ENCODE measurements at places on chromosomes 6 and 20.

GRCh38 chr20:61287583-61288275 is 35.7 kb downstream of the CDH4 start:
- no peak for DNase-seq

GRCh38 chr20:19942611-19943010 is 74.6 kb upstream of the NAA20 start:
- no peak for DNase-seq

DNA sequence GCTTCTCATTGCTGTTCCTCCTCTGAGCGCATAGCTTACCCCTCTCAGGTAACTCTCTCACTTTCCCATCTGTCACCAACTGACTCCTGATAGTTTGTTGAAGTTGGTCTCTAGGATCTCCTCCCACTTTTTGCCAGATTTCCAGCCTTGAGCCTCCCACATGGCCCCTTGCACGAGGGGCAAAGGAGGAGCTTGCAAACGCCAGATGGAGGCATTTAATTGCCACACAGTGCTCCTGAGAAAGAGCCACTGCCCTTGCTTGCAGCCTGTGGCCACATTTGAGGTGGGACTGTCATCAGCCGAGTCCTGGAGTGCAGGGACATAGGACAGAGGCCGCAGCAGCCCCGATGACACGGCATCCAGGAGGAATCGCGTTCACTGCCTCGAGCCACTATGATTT is 348.7 kb downstream of the SMOC2 start:
- no peak for DNase-seq

- no peak for DNase-seq
Measured at GRCh38 chr6:166334878-166335277, 7.5 kb downstream of the SFT2D1 start.

DNA sequence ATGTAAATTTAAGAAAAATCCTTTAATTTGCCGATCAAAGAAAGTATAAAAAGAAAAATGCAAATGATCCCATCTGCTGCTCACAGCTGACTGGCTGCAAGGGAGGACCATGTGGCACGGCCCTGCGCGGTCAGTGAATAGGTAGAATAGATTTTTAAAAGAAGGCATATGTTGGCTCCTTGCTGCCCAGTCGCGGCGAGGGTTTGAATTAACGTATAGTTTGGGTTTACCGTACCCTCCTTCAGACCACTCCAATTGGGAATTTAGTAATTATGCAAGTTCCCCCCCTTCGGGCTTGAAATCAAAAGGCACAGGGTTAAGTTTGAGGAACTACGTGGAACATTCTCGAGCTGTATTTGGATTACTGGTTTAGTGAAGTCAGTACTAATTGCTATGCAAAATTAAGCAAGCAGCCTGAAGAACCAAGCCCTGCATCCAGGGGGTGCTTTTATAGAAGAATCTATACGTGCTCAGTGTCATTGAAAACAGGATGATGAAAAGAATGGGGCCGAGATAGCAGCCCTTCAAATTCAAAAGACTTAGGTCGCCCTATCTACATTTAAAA is 1.1 kb upstream of the BEND3 start:
- DNase-seq: no peak

DNA sequence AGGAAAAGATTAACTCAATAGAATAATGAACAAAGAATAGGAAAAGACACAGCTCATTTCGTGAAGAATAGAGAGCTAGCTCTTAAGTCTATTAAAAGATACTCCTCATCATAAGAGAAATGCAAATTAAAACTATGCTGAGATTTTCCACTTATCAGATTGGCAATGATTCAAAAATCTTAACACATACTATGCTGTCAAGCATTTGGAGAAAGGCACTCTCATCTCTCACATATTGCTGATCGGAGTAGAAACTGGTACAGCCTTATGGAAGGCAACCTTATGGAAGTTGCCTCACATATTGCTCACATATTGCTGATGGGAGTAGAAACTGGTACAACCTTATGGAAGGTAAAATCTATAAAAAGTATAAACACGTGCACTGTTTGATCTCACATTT is 21.4 kb upstream of the PLAGL1 start:
- DNase-seq: no peak

DNA sequence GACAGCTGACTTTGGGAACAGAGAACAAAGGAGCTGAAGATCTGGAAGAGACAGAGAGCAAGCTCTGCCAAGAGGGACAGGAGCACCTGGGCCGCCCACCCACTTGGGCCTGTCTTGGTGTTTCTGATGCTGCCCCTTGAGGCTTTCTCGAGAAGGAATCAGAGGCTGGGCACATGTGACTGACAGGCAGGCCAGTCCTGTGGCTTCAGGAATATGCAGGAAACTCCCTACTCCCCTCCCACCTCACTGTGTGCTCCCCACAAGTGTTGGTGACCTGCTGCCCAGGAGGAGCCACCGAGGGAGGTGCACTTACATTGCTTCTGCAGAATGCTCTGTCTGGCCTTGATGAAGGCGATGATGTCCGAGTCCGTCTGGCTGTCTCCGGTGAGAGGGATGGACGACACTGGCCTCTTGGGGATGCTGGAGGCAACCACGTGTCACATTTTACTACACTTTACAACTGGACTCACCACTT is 20.9 kb upstream of the KCNK16 start:
- DNase-seq: no peak

DNA sequence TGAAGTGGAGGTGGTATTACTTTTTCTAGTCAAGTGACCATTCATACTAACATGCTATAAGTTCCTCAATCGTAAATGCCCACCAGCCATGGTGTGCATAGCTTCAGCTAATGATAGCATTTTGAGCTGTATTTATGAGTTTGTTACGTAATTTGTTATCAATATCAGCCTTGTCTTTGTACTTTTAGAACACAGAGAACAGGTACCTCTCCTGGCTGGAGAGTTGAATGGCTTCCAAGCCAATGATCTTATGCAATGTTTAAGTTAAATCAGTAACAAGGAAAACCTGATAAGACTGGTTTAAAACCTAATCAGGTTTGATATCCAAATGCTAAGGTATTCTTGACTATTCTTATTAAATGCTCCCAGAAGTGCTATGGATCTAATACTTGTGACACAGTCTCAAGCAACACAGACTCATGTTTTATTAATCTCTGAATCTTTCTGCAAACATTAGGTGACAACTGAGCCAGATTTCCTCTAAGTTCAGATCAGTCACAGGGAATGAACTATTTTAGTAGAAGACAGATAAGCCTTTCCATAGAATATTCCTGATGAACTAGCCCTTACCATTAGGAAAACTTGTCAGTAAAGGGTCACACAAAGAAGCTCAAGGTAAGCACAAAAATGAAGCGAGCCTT is 154.8 kb downstream of the PTPRK start:
- DNase-seq: no peak

DNA sequence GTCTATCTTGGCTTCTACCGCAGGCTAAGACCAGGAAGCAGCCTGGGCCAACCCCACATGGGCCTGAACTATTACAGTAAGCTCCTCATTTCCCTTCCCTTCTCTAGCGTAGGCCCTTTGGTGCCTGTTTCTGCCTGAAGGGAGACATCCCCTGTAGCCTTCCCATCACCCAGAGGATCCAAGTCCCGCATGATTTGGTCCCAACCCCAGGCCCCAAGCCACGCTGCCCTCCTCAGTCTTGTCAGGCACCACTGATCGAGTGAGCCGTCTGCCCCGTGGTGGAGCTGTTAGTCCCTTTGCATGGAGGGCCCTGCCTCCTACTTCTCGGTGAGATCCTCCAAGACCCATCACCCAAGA is 46.4 kb downstream of the EBF4 start:
- no peak for DNase-seq

- DNase-seq: no peak
Measured at GRCh38 chr6:149327638-149328037, 10.1 kb downstream of the TAB2 start.

- DNase-seq: no peak
Measured at GRCh38 chr6:109944448-109944847, 33.7 kb upstream of the GPR6 start.

DNA sequence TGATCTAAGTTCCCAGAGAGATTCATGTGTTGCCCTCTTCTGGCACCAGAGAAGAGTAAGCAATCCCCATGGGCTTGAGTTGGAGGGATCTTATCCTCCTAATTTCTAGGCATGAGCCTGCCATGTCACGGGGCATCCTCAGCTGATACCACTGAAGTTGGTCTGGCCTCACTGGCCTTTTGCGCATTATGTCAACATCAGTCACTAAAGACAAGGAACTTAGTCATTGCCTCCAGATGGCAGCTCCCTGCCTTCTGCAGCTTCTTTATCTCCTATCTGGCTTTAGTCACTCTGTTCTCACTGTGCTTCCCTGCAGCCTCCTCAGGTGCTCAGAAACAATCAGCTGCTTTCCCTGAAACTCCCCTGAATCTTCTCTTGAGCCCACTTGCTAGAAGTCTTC is 312.2 kb downstream of the ADGRG6 start:
- no peak for DNase-seq

DNA sequence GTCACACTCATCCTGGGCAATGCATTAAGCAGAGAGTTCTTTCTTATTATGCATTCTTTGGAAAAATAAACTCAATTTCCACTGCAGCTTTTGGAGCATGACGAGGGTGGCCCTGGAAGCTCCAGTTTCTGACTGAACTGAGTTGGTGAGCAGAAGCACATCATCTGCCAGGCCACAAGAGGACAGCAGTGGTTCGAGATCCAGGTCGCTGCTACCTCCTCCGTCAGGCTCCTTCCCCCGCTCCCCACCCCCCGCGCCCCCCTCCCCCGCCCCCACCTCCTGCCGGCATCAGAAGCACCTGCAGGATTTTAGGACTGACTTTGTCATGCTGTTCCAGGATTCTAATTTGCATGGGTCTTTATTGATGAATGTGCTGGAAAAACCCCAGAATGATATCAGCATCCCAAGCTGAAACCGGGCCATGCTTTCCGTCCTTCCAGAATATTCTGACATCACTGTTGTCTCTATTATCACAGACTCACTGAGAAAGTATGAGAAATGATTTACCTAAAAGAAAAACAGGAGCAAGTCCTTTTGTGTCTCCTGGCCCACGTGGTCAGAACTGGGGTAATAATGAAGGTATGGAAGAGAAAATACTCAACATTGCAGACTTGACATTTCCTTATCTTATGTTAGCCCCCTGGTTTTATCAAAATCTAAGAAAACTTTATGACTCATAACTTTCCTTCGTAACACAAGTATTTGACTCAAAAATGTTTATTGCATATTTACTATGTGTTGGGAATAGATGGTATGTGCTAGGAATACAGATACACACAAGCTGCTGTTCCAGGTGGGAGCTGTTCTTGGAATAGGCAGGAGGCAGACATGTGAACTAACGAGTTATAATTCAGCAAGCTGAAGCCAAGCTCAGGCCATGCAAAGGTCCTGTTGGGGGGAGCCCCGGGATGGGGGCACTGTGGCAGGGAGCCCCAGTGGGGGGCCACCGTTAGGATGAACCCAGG is 220.2 kb upstream of the EXOC2 start:
- no peak for DNase-seq

DNA sequence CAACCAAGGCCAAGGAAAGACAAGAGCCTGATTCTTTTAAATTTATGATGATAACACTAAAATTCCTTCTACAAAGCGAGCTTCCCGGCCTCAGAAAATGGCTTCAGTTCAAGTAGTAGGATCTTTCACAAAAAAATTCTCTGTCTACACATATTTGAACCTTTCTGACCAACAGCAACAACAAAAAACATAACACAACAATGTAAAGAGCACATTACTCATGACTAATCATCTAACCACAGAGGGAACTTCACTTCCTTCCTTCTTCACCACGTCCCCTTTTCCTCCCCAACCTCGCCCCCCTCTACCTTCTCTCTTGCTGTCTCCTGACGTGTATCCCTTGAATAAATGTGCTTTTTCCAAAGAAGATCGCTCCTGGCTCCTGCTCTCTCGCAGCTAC is 228.2 kb downstream of the MYLK4 start:
- DNase-seq: peak; percentile 24

GRCh38 chr6:157763129-157763903 is 59.7 kb upstream of the SNX9 start:
- no peak for DNase-seq

DNA sequence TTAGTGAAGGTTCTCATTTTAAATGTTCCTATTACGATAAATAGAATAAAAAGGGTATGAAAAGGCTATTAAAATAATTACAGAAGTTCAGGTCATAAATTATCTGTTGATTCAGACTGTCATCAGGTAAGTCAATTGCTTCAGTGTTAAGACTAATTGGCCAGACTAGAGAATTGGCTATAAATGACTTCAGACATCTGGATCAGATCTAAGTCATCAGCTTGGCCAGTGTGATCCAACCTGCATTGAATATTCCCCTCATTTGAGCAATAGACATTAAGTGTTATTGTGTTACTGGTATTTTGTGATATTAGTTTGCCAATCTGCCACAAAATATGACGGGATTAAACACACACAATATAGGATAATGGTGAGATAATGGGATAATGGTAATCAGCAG is 377.6 kb upstream of the CITED2 start:
- DNase-seq: no peak

GRCh38 chr6:25375125-25375524 is 96.0 kb downstream of the CARMIL1 start:
- no peak for DNase-seq

DNA sequence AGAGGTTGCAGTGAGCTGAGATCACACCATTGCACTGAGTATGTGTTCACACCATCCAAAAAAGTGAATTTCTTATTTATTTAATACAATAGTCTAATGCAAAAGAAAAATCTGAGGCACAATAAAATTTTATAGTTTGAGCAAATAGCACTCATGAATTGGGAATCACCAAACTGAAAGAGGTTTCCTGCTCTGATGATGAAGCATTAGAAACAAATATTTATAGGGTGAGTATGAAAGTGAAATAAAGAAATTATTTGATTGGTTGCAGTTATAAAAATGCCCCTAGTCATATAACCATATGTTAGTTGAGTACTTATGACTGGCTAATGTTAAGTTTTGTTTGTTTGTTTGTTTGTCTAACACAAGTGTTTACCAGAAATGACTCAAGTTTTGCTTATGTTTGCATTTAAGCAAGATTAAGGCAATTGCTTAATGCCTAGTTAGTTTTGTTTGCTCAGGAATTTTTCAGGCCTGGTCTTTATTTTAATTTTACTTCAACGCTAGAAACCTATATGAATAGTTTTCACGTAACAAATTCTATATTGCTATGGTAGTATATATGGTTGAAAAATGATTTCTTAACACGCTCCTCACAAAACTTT is 151.5 kb upstream of the FAM83B start:
- no peak for DNase-seq

GRCh38 chr6:42271834-42272805 is 54.5 kb upstream of the MRPS10 start:
- no peak for DNase-seq
